Activated CD8-positive, alpha-beta memory T cell treated with anti-CD3 and anti-CD28 coated beads for 4 hours (primary cell): ENCODE measurements at places on chromosomes 7 and 10.

DNA sequence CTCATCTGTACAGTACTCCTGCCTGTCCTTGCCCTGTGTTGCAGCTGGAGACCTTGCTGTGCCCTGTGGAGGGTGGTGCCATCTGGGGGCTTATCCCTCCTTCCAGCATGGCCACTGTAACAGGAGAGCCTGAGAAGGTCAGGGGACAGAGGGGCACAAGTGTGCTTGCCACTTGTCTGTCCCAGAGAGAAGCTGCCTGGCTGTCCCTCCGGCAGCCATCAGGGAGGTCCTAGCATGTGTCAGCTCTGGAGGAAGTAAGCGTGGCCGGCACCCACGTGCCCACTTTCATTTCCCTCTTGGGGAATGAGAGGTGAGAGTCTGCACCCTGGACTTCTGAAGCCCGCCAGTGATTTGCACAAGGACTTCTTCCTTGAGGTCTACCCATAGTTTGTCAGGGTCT lies 97.0 kb upstream of the PPIF start:
- DNase-seq, result no peak

- no peak for DNase-seq
These were observed 35.0 kb upstream of the ADCYAP1R1 start for GRCh38 chr7:31017032-31017675.

DNA sequence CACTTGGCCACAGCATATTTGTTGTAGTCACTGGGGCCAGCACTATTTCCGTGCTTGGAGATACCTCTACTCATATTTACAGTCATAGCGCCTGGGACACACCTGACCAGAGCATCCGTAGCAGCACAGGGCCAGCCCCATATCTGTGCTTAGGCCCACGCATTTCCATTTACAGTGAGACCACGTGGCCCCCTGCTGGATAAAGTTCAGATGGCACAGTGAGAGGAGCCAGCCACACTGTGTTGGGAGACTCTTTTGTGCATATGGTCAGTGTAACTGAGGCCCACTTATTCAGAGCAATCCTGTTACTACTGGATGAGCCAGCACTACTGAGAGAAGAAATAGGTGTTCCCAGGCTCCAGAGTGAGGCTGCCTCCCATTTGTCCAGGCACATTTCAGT lies 455.3 kb downstream of the REEP3 start:
- DNase-seq, result no peak

DNA sequence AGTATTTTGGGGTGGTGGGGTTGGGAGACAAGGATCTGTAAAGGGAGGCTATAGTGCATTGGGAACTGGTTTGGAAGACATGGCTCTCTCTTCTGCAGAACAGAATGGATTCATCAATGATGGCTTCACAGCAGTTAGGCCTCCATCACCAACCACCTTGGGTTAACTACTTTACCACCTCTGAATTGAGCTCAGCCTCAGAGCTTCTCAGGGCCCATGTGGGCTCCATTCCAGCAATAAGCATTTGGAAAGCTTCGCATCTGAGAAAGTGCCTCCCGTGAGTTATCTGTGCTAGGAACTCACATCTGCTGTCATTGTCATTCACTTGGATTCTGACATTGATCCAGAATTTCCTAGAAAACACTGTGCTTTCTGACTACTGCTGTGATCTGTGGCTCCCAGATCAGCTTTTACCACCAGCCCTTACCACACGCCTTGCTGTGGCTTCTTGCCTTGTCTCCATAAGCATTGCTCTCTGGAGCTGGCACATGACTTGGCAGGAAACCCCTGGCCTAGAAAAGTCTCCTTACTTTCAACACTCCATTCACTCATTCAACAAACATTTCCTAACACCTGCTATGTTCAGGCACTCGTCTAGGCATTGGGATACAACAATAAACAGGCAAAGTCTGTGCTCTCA lies 70.7 kb upstream of the ADO start:
- no peak for DNase-seq

GRCh38 chr7:22238354-22239311 lies 118.3 kb downstream of the RAPGEF5 start:
- DNase-seq, result no peak

DNA sequence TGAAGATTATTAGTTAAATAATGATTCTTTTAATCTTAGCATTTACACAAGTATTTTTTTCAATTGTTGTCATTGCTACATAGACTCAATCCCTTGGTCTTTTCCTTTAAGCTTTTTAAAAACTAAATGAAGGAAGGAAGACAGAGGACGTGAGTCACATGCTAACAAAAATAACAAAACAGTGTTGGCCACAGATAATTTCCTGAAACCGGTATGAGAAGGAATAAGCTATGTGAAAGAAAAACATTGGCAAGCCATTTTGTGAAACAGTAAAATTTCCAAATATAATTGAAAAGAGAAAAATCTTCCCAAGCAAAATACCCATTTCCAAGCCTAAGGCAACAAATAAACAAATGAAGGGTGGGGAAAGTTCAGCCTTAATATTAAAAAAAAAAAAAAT lies 223.0 kb downstream of the AHR start:
- DNase-seq, result no peak

DNA sequence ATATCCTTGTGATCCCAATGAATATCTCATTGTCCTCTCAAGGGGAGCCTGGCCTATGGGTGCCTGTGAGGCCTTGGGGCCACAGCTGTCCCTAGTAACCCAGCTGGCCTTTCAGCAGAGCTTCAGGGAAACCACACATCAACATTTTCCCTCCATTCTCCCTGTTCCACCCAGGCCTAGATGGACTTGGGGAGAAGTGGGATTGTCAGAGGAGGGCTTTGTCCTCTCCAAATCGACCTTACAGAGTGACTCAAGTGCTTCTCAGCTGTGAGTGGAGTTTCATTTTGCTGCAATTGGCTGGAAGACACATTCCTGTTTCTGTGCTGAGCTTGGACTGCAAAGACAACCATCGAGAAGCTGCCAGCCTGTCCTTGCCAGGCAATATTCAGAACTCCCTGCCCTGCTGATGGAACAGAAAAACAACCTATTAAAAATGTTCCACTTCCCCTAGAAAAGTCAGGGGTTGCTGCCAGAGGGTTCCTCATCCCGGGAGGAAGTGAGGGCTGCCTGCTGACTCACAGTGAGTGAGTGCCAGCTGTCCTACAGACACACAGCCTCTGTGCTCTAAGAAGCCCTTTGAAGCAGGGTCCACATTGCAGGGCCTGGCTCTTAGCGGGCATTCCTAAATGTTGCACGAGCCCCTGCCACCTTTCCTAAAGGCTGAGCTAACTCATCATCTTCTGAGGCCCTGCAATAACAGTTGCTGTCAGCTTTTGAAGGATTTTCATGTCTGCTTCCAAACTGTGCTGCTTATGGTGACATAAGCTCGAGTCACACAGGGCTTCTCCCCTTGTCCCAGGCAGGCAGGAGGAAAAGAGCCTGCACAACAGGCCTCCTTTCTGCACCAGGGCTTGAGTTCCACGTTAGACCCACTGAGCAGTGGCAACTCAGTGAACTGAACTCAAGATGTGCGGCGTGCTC lies 20.5 kb downstream of the STRA8 start:
- DNase-seq, result no peak

- no peak for DNase-seq
These were observed 325.6 kb downstream of the SORCS3 start for GRCh38 chr10:104966563-104967297.

DNA sequence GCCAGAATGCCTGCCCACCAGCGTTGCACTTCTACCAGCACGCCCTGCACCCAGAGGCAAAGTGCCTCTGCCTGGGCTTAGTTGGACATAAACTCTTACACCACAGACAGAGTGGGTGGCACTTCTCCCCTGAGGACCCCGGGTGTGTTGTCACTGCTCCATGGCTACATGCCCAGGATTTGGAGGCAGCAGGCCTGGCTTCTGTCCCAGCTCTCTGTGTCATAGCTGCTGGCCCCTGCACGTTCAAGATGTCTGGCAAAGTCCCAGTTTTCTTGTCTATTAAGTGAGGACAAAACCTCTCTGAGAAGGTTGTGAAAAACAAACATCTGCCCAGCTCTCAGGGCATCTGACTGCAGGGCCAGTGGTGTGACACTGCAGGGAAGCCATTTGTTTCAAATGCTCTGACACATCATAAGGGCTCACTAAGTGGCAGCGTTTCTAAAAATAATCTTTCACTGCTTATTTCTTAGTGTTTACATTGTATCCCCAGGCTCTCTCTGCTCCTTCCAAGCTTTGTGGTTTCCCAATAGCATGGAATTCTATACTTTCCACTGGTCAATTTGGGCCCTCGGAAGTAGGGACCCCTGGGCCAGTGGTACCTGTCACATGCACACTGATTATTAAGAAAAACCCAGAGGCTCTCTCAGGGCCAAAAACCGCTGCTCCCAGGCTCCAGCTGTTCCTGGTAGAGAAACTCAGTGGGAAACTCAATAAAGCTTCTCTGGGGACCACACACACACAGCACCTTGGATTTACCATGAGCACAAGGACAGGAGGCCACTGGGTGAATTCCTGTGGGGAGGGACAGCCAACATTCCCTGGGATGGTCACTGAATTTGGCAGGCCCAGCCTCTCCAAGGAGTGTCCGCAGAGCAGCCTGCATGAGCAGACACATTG lies 86.2 kb upstream of the ANLN start:
- no peak for DNase-seq

DNA sequence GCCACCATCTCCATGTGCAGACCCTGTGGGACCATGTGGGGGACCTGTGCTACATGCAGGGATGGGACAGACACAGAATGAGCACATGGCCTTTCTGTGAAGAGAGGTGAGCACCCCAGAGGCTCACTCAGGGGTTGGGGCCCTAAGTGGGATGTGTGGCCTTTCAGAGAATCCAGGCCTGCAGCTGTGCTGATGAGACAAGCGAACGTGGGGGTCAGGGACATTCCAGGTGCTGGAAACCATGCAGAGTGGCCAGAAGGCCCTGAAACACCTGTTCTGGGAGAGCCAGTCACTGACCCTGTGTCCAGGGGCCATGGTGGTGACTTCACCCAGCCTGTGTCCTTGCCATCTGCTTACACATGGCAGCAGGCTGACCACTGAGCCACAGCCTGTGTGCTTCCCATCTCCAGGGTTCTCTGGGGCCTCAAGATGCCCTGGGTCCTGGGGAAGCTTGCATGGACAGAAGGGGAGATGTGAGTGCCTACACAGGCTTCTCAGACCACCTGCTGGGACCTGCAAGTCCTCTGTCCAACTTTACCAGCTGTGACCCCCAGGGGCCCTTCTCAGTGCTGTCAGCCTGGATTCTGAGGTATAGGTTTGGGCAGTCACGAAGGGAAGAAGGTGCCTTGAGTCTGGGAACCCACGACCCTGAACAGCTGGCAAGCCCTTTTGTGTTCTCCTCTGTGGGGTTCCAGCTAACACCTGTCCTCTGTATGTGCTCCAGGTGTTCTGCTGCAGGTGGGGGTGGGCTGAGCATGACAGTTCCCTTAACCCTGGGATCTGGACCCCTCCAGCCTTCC lies 17.6 kb downstream of the RAMP3 start:
- DNase-seq, result no peak

- no peak for DNase-seq
These were observed 55.9 kb downstream of the RNLS start for GRCh38 chr10:88527245-88527644.

- no peak for DNase-seq
These were observed 498 bp upstream of the CALHM2 start for GRCh38 chr10:103452506-103453230.

DNA sequence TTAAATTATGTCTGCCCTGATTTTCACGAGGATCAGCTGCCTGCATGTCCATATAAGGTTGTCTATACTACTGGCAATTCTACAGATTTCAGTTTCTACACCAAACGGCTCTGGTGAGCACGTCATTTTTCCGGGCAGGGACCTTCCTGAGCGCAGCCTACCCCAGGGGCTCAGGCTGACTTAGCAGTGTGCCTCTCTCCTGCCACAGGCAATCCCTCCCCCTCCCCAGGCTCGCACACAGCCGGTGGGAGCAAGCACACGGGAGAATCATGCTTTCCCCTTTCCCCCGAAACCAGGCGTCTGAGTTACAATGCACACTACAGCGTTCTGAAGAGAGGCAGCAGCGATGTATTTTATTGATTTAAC lies 1.7 kb downstream of the KLF6 start:
- no peak for DNase-seq

- DNase-seq, result no peak
These were observed 44.1 kb downstream of the DGKB start for GRCh38 chr7:14858410-14858809.

GRCh38 chr7:109611656-109612055 lies 1042.0 kb downstream of the DNAJB9 start:
- DNase-seq, result no peak

- DNase-seq, result no peak
These were observed 95.5 kb downstream of the PPP1R17 start for GRCh38 chr7:31782411-31782991.

GRCh38 chr10:114095559-114096337 lies 52.1 kb downstream of the ADRB1 start:
- DNase-seq, result no peak

- peak; percentile 63 for DNase-seq
These were observed at the start of gene PALS2 for GRCh38 chr7:24572997-24573553. PALS2 (plus strand) TSS chr7:24573452; CDS start chr7:24623668, 50,216 bp downstream.

GRCh38 chr10:25582961-25583360 lies 351.1 kb upstream of the MYO3A start:
- DNase-seq, result no peak

- DNase-seq, result no peak
These were observed 33.1 kb upstream of the ADD3 start for GRCh38 chr10:109974504-109975191.
